ENCODE measurements at places on chromosomes 4 and X.

DNA sequence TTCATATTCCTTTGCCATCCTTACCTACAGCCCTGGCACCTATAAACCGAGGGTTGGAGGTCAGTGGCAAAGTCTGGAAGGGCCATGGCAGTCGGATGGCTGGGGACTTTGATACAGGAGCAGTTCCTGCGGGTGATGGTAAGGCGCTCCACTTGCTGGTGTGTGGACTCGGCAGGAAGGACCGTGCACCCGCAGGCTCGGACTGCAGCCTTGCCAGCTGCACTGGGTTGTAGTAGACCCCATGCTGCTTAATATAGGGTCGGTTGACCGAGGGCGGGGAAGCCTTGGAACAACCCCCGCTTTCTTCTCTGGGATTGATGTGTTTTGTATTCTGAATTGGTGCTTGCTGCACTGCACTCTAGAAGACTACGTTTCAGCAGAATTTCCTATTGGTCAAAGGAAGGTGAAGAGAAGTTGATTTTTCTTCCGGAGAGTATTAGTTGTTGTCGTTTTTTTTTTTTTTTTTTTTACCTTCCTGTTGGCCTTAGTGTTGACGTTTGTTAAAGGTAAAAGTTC, 638 bp downstream of the BLTP1 start:
- DNase-seq: no peak

DNA sequence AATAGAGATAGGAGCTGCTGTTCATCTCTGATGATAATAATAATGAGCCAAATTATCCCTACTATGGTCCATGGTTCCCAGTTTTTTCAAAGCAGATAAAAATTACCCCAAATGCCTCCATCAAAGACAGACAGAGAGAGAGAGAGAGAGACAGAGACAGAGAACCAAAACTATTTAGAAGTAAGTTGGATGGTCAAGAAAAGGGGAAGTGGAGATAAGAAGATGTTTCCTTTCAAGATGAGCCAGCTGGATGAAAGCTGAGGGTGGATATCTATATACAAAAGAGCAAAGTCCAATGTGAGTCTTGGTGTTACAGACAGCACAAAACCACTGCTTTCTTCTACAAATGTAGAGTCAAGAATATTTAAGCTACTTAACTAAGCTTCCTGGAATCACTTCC, 173.9 kb downstream of the GRIA3 start:
- no peak for DNase-seq

DNA sequence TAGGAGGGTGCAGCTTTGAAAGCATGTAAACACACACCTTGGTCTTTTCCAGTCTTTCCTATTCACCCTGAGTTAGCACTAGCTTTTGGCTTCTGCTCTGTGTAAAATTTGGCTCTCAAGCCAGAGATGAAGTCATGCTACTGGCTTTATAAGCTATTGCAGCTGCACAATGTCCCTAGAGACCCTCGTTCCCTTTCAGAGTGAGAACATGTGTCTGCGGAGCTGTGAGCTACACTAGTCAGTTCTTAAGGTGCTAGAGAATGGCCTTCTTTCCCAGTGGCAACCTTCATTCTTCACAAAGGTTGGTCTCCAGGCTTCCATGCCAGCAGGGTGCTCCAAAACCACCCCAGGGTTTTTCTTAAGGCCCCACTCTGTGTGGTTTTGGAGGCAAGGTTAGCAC, 199.1 kb downstream of the SPATA18 start:
- no peak for DNase-seq

DNA sequence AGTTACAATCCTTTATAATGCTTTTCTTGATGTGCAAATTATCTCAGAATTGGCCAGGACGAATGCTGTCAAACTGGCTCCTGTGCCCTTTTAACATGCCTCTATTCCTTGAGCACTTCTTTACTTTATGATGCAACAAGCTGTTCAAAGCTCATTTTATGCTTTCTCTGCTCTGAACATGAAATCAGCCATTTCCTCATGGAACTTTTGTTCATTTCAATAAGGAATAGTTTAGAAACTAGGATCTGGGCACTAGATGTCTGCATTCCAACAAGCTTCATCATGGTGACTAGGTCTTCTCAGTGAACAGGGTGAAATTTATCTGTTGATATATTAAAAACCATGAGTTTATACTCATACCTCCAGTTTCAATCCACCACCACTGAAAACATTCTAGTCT, 87.3 kb upstream of the TEX13A start:
- no peak for DNase-seq

DNA sequence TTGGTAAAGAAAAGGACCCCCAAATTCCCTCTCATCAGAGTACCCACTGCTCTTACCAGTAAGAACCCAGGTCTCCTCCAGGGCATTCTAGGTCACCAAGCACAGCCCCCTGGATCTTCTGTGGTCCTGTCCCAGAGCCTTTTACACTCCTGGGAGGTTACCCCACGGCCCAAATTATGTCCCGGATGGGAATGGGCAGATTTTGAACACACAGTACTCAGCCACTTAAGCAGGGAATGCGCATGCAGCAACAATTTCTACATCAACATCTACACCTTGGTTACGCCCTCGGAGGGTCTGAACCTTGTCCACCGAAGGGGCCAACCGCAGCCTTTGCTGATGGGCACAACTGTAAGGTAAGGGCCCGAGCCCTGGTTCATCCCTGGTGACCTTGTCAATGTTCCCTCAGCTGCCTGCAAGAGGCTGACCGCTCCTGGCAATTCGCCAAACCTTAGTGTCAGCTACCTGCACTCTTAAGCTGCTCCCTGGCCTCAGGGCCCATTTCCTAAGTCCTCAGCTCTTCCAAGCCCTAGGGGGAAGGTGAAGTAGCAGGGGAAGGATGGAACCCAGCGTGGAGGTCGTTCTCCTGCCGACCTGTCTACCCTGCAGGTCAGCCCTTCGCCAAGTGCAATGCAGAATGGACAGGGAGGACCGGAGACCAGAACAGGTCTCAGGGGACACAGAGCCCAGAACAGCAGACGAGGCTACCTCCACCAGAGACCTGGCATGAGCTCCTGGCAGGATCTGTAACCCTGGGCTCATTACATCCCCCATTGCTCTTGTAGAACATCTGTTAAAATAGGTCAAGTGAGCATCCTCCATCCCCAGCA, 5.9 kb downstream of the TIMP1 start:
- DNase-seq: no peak

GRCh38 chrX:11386001-11386523, 92.8 kb downstream of the AMELX start:
- DNase-seq: peak; percentile 24

DNA sequence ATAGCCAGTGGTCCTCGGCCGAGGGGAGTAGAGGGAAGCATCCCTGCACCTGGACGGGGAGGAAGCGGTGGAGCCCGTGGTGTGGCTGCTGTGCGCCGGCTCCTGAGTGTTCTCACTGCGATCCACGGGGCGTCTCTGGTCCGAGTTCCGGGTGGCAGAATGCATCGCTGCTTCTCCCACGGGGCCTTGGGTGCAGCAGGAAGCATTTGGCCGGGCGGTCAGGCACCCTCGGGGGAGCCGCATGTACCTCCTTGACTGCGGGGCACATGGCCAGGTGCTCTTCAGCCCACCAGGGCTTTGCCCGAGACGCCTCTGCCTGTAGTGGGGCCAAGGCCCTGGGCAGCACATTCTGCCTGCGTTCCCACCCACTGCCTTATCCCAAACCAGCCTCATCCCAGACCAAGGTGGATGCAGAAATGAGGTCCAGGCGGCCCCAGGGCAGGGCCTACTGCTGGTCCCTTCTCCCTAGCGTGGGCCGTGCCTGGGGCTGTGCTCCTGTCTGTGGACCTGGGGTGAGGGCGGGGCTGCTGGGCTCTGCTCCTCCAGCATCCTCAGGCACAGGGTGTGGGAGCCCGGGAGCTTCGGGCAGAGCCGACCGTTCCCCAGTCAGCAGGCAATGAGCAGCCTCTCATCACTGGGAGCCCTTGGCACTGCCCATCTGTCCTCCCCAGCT, 27.5 kb downstream of the NKX1-1 start:
- no peak for DNase-seq

- peak; percentile 25 for DNase-seq
Measured at GRCh38 chr4:76504613-76505465, 69.8 kb downstream of the SHROOM3 start.

GRCh38 chrX:71216485-71216884, 6.5 kb upstream of the GJB1 start:
- no peak for DNase-seq

DNA sequence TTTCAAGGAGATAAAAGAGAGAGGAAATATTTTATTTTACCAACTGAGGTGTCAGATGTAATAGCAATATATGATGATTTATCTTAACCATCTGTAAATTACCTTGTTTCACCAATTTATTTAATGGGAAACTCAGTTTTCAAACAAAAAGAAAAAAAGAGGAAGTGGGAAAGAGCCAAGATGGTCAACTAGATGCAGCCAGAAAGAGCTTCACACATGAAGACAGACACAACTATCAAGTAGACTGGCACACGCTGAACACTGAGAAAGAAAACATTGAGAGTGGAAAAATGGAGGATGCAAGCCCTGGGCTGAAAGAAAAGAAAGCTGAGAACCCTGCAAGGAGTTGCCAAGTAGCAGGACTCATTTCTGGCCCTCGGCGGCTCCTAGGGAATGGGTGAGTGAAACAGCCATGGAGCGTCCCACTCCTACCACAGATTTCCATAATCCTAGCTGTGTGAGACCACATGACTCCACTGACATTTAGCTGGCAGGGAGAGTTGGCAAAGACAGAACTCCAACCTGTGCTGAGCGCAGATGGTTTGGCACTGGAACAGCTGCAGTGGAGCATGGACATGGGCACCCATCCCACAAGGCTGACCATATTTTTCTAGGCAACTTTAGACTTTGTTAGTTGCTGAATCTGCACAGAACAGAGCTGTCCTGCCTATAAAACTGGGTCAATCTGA, 409.3 kb downstream of the FAM47B start:
- no peak for DNase-seq

- DNase-seq: no peak
Measured at GRCh38 chr4:83536362-83537272, 709 bp downstream of the GPAT3 start.

- no peak for DNase-seq
Measured at GRCh38 chrX:79601341-79602131, 234.4 kb upstream of the ITM2A start.

DNA sequence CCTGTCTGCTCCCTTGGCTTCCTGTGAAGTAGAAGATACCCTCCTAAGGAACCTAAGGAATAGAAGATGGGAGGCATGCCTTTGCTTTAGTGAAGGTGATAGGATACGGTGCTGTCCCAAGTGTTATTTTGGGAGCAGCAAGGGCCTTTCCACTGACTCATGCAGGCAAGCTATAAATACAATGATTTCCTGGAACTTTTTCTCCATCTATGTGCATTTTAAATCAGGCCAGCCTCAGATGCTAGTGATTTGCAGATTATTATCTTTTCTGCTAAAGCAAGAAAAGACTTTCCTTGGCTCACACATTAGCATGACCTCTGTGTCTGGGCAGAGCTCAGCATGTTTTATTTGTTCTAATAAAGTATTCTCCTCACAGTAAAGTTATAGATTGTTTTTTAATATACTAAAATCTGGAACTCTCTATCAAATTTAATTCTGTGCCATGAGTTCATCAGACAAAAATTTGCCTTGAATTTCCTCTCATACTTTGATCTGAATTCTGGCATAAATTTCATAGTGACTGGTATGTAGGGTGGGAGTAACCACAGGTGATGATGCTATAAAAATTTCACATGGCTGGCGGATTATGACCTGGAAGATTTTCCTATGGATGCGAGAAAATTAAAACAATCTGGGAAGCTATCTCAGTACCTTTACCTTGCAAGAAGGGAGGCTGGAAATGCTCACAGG, 131.7 kb downstream of the REPS2 start:
- peak; percentile 40 for DNase-seq

- DNase-seq: no peak
Measured at GRCh38 chrX:149433051-149433450, 72.1 kb downstream of the IDS start.

DNA sequence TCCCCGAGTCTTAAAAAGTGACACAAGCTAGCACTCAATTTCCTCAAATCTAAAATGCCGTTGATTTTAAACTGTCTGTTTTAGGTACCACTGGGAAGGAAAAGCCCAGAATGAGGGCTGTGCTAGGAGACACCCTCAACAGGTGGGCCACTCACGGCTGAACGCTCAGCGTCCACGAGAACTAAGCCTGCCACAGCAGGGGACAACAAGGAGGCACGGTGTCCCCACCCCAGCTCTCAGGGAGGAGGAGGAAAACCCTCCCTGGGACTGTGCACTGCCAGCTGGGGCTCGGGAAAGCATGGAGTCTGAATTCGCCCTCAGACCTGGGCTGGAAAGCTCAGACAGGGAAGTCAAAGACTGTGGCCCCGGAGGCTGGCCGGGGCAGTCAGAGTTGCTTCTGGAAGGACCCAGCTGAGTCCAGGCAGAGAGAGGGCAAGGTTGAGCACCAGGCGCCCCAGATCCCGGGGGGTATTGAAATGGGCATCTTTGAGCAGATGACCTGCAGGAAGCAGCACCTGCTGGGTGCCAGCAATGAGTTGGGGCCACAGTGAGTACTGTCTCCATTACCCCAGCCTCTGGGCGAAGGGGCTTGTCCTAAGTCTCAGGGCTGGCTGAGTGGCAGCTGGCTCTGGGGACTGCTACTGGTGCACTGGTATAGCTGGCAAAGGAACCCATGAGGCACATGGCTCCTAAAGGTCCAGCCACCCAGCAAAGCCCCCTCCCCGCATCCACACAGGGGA, 769 bp upstream of the CPZ start:
- DNase-seq: no peak

- no peak for DNase-seq
Measured at GRCh38 chrX:127570276-127570675, 481.9 kb downstream of the ACTRT1 start.

DNA sequence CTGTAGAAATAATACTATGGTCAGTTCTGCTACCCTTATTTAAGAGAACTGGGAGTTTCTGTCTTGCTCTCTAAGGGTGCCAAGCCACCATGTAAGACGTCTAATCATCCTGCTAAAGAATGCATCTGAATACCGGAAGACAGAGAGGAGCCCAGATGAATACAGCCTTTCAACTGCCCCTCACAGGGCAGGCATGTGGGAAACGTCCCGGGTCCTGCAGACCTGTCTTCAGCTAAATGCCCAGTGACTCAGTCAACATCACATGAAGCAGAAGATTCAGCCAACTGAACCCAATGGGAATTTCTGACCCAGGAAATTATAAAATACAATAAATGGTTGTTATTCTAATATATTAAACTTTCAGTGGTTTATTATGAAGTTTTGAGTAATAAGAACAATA, 2141.0 kb upstream of the AGA start:
- DNase-seq: no peak

- DNase-seq: no peak
Measured at GRCh38 chrX:119734897-119735339, 23.5 kb upstream of the SOWAHD start.

DNA sequence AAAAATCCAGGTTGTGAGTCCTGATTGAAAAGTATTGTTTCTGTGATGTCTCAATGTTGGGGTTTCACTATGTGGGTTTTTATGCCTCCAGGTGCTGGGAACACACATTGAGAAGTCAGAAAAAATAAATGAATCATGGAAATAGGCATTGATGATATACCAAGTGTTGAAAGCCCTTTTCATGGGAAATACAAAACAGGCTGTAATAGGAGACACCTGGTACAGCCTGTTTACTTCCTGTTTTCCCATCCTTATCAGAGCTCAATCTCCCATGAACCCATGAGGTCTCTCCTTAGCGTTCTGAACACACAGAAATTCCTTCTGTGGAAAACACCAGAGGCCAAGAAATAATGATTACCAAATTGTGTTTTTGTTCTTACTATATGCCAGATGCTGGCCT, 106.3 kb upstream of the BOD1L1 start:
- no peak for DNase-seq
